ENCODE measurements at places on chromosomes 16 and 17.

GRCh38 chr16:27421961-27422740 is 20.2 kb downstream of the IL21R start:
- no peak for DNase-seq

GRCh38 chr16:60945225-60945624 is 1091.0 kb downstream of the CDH8 start:
- DNase-seq = no peak

DNA sequence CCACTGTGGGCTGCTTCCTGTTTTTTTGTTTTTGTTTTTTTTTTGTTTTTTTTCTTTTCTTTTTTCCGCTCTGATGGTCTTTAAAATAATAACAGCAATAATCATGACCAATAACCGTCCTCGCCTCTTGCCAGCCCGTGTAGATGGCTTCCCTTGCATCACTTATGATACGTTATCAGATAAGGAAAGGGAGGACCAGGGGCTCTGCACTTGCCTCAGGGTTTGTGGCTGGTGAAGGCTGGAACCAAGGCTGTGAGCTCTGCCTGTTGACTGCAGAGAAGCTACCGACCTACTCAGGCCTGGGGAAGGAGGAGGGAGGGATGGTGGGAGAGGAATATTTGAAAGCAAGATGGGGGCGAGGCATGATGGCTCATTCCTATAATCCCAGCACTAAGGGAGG is 114.0 kb upstream of the SDK2 start:
- DNase-seq = no peak

- no peak for DNase-seq
Observed at GRCh38 chr16:10408824-10409381, 23.0 kb downstream of the ATF7IP2 start.

DNA sequence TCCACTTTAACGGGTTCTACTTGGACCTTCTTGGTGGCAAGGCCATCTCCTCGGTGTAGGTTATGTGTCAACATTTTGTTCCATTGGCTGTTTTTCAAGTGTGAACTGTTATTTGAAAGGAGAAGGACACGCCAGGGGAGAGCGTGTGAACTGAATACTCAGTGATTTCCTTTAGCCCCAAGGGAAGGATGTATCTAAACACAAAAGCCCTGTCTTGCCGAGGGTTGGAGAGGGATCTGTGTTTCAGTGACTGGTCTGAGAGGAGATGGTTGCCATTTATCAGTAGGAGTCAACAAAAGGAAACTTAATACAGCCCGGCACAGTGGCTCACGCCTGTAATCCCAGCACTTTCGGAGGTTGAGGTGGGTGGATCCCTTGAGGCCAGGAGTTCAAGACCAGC is 50.0 kb downstream of the USP10 start:
- DNase-seq = no peak

- no peak for DNase-seq
Observed at GRCh38 chr17:17297217-17297616, 6.0 kb upstream of the NT5M start.

- DNase-seq = no peak
Observed at GRCh38 chr16:26365161-26365940, 673.6 kb downstream of the HS3ST4 start.

DNA sequence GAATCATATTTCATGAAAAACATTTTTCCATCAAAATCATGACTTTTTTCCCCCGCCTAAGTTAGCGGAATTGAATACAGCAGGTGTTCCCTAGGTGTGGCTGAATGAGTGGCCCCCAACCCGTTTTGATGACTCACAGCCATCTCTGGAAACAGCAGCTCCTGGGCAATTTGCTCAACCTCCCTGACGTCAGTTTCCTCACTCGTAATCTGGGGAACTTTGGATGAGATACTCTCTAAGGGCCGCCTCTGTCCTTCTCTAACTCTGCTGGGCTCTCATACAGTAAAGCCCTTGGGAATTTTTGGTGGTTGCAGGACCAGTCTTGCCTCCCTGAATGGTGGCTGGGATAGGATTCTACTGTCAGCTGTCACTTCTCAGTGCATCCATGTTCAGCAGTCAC is 11.6 kb upstream of the NTN1 start:
- no peak for DNase-seq

DNA sequence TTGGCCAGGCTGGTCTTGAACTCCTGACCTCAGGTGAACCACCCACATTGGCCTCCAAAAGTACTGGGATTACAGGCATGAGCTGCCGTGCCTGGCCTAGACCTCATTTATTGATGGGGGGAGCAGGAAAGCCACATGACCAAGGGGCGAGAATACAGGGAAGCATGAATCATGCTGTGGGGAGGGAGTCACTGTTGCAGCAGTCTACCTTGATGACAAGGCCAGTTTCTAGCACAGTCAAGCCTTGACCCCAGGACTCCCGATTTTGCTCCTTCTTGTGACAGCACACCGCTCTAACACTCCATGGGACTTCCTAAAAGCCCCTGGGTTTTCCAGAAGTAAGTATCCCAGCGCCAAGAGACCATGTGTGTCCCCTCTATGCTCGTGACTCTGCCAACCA is 42.9 kb upstream of the IRF8 start:
- DNase-seq = no peak

DNA sequence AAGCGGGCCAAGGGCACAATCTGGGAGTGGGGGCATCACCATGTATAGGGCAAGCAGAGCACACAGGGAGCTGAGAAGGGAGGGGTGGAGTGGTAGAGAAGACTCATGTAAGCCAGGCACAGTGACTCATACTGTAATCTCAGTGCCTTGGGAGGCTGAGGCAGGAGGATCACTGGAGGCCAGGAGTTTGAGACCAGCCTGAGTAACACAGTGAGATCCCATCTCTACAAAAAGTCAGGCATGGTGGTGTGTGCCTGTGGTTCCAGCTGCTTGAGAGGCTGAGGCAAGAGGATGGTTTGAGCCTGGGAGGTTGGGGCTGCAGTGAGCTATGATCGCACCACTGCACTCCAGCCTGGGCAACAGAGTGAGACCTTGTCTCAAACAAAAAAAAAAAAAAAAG is 40.8 kb downstream of the ARHGAP27 start:
- no peak for DNase-seq

DNA sequence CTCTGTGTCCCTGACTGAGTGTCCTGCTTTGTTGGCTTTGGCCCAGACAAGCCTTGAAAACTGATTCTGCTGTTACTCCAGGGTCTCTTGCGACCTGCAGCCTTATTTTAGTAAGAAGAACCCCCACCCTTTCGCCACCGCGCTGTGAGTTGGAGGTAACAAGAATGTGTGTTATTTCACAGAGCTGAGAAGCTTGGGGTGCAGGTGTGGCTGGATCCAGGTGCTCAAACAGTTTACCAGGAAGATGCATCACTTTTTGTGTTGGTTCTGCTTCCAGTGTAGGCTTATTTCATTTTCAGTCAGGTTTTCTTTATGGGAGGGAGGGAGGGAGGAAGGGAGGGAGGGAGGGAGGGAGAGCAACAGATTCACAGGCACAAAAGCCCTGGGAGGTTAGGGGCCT is 243.5 kb downstream of the SNX29 start:
- DNase-seq = no peak

- DNase-seq = no peak
Observed at GRCh38 chr17:46032909-46033308, 33.9 kb downstream of the STH start.

DNA sequence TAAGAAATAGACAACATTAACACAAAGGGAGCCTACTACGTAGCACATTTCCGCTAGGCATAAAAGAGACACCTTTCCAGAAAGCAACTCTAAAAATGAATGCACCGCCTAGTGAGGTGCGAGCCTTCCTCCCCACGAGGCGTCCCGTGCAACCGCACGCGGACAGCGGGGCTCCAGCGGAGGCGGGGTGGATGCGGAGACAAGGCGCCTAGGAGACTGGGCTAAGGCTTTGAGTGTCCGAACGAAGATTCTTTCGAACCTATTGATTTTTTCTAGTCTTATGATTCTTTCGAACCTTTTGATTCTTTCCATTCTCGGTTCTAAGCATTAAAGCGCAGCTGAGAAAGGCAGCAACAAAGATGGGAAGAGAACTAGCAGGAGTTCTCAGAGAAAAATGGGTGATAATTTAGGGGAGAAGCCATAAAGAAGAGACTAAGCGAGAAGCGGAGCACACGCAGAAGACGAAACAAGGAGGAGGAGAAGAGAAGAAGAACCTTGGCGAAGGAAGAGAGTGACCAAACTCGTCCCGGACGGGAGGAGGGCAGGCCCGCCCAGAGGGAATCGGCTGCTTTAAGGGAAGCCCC is 394 bp upstream of the CPD start:
- no peak for DNase-seq

GRCh38 chr17:12409082-12409481 is 256.6 kb upstream of the MYOCD start:
- DNase-seq = no peak

- DNase-seq = peak; percentile 15
Observed at GRCh38 chr17:75153780-75154194, 525 bp downstream of the JPT1 start.

- DNase-seq = no peak
Observed at GRCh38 chr17:77427391-77427991, 286.7 kb downstream of the SEC14L1 start.

- no peak for DNase-seq
Observed at GRCh38 chr16:75226550-75227360, 8.0 kb downstream of the CTRB1 start.

DNA sequence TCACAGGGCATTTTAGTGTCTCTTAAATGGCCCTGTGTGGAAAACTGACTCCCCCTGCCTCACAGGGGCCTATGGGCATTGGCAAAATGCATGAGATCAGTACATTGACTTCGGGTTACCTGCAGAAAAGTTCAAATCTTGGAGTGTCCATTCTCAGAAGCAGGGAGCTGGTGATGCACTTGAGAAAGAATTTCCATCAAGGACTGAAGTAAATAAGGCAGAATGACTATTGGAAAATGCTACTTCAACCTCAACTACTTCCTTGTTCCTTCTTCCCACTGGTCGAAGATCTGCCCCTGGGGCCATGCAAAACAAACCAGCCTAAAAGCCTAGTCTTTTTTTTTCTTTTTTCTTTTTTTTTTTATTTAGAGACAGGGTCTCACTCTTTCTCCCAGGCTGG is 13.8 kb upstream of the GSDMA start:
- DNase-seq = no peak

DNA sequence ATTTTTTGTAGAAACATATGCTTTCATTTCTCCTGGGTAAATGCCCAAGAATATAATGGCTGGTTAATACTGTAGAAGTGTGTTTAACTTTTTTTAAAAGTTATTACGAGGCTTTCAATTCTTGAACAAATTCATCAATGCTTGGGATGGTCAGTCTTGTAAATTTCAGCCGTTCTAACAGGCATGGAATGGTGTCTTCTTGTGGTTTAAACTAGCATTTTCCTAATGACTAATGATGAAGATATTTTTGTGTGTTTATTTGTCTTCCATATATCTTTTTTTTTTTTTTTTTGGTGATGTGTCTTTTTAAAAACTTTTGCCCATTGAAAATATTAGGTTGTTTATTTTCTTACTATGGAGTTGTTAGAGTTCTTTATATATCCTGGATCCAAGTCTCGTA is 67.1 kb downstream of the MGAT5B start:
- no peak for DNase-seq

- DNase-seq = no peak
Observed at GRCh38 chr17:58300336-58300735, 19.6 kb upstream of the MPO start.

GRCh38 chr17:70976447-70976846 is 807.1 kb downstream of the KCNJ2 start:
- DNase-seq = no peak

- DNase-seq = no peak
Observed at GRCh38 chr17:69239611-69240600, 11.3 kb upstream of the ABCA10 start.

DNA sequence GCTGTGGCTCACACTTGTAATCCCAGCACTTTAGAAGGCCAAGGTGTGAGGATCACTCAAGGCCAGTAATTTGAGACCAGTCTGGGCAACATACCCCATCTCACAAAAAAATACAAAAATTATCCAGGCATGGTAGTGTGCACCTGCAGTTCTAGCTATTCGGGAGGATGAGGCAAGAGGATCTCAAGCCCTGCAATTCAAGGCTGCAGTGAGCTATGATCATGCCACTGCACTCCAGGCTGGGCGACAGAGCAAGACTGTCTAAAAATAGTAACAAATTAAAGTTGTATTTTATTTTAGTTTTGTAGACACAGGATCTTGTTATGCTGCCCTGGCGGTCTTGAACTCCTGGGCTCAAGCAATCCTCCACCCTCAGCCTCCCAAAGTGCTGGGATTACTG is 18.2 kb downstream of the USP31 start:
- DNase-seq = no peak

GRCh38 chr17:36768394-36768793 is 167.0 kb downstream of the MRM1 start:
- DNase-seq = no peak

GRCh38 chr17:57785022-57785421 is 39.9 kb upstream of the CCDC182 start:
- no peak for DNase-seq

- no peak for DNase-seq
Observed at GRCh38 chr16:23232806-23233205, 50.3 kb downstream of the SCNN1G start.

DNA sequence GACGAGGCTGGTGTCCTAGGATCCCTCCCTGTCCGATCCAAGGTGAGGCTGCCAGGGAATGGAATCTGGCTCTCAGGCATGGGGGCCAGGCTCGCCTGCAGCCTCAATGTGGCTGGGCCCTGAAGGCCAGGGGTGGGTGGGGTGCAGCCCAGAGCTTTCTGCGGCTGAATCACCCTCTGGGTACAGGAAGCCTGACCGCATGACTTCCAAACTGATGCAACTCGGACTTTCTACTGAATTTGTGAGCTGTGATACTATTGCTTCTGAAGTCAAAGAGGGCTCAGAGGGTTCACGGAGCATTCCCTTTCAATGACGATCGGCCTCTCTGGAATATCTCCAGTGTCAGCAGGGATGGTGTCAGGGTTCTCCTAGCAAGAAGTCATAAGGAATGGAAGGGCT is 123.7 kb downstream of the METRNL start:
- DNase-seq = no peak

GRCh38 chr17:35315283-35315682 is 58.1 kb downstream of the SLFN11 start:
- DNase-seq = no peak

- DNase-seq = no peak
Observed at GRCh38 chr17:19796457-19796856, 48.4 kb upstream of the ALDH3A1 start.

GRCh38 chr17:7744416-7744815 is 26.9 kb downstream of the DNAH2 start:
- no peak for DNase-seq

GRCh38 chr16:28930652-28931051 is 1.1 kb upstream of the CD19 start:
- no peak for DNase-seq

- DNase-seq = no peak
Observed at GRCh38 chr16:29779474-29779873, 1.4 kb downstream of the ZG16 start.

DNA sequence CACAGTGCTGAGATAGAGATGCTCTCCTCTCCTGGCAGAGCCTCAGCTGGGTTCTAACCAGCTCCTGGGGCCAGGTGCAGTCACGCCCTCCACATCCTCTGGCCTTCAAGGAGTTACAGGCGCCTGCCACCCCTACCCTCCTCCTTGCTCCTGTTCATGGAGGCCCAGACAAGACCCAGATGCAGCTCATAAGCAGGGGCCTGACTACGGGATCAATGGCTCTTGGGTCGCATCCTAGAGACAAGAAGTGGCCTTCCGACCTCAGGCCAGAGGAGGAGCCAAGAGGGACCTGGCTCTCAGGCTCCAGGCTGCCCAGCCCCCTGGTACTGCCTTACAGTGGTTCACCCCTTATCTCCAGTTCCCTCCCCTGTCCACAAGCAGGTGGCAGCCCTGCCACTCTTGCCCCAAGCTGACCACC is 23.0 kb downstream of the ARHGAP27 start:
- DNase-seq = no peak

- DNase-seq = no peak
Observed at GRCh38 chr17:80694992-80695912, 150.6 kb downstream of the RPTOR start.

Data from stimulated activated CD4-positive, alpha-beta T cell treated with anti-CD3 and anti-CD28 coated beads, Interleukin-12 subunit alpha, Interleukin-12 subunit beta, amount 100 ng/mL, for 24 hours (primary cell).